ENCODE measurements at places on chromosomes 7 and 10.

DNA sequence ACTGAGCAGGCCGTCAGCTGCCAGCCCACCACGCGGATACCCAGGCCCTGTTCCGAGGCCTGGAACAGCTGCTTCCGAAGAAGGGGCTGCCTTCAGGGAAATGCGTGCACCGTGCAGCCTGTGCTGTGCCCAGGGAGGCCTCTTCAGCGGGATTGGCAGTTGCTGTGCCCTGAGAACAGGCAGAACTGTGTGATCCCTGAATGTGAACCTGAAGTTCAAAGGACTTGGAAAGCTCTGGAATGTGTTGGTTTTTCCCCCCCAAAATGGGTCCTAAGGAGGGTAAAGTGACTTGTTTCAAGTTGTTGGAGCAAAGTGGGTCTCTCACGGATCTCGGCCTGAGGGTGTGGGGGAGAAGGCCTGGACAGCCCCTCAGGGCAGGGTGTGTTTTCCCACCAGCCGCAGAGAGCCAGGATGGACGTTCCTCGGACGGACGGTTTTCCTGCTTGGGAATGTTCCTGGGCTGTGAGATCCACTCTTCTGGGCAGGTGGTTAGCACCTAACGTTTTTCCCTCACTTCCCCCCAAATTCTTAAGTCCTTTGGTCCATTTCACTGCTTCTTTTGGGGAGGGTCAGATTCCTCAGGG, 2.1 kb downstream of the SPRN start:
- DNase-seq = no peak

GRCh38 chr7:42315631-42316030, 78.6 kb upstream of the GLI3 start:
- DNase-seq = no peak

DNA sequence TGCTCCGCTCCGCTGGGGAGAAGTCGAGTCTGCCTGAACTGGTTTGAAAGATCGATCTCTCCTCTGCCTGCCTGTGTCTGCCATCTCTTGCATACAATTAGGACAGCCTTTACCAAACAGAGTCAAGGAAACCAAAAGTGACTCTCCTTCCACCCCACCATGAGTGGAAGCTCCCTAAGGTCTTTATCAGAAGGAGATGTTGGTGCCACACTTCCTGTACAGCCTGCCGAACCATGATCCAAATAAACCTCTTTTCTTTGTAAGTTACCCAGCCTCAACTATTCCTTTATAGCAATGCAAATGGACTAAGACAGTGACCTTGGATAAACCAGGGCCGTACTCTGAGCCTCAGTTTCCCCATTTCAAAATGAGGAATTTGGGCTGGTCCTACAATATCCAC, 106.3 kb upstream of the GDF10 start:
- no peak for DNase-seq

DNA sequence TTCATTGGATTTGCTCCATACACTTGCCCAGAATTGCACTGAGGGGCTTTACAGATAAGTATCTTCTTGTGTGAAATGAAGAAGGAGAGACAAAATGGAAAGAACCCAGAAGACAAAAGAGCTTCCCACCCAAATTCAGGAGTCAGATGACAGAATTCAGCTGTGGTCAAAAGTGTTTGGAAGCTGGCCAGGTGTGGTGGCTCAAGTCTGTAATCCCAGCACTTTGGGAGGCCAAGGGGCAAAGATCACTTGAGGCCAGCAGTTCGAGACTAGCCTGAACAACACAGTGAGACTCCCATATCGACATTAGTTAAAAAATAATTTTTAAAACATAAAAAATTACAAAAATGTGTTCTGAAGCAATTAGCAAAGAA, 27.1 kb downstream of the DUSP5 start:
- no peak for DNase-seq

DNA sequence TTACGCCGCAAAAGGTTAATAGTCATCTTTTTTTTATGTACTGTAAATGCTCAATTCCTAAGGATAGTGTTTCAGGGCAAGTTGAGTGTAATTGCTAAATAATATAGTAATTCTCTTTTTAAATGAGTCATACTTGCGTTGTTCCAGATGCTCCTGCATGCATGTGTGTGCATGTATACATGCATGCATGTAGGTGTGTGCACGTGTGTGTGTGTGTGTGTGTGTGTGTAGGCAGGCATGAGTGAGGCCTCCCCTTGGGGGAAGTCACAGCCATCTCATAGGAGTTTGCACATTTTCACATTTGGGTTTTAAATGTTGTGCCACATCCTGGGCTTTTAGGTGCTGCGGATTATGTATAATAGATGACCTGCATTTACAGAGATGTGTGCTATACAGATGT, 1095.8 kb downstream of the KCNMA1 start:
- no peak for DNase-seq

All from activated T-cell treated with anti-CD3 and anti-CD28 coated beads, Interleukin-2, amount 50 U/mL, for 48 hours (primary cell).